ENCODE measurements at places on chromosomes 12 and 14.

- no peak for DNase-seq
Measured at GRCh38 chr12:104457746-104458693, 1.3 kb downstream of the CHST11 start.

DNA sequence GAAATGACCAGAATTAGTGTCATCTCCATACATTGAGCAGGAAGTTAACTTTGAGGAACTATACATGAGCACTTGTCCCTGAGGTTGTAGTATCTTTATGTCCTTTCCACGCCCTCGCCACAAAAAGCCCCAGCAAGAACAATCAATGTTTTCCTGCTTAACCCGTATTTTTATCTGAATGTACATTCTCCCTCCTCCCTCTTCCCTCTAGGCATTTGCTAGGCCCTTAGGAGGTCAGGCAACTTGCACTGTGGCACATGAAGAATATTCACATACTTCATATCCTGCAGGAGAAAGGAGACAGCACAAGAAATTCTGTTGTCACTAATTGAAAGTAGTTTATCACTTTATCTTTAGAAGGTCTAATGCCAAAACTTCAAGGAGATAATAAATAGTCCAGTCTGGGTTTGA is 18.1 kb upstream of the DUSP6 start:
- DNase-seq: no peak

DNA sequence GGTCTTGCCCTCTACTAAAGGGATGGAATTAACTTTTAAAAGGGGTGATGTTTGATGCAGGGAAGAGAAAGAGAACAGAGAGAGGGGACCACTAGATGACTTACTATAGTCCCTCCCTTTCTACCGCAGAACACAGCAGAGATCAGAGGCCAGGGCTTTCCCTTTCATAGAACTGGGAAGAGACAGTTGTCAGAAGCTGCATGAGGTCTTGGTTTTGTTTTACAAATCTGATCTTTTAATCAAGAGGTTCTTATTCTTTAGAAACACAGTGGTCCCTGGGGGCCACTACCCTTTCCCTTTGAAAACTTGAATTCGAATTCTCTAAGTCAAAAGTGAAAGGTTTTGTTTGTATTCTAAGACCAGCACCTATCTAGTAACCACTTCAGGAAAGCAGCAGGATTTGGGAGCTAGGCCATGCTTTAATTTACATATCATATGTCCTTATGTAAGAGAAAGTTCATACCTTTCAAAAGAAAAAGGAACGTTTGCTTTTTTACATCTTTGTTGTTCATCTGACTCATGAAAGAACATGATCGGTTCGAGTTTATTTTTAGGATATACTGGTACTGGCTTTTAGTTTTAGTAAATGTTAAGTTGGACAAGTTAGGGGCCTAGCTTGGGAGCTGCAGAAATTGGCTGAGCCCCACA is 6.3 kb downstream of the FBXL14 start:
- DNase-seq: no peak

DNA sequence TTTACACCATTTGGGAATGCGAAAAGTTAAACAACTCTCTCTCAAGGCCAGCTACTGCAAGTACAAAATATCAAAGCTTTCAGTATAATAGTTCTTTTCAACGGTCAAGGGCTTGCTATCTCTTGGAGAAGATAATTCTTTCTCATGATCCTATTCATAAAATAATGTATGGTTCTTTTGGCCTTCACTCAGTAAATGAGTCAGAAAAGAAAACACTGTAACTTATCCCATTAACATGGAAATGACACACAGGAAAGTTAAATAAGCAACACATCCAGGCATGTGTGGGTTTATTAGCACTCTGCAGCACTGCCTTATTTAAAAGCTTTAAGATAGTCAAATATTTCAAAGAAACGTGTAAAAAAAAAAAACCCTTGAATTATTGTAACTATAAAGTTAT is 36.9 kb downstream of the ZFC3H1 start:
- DNase-seq: no peak

DNA sequence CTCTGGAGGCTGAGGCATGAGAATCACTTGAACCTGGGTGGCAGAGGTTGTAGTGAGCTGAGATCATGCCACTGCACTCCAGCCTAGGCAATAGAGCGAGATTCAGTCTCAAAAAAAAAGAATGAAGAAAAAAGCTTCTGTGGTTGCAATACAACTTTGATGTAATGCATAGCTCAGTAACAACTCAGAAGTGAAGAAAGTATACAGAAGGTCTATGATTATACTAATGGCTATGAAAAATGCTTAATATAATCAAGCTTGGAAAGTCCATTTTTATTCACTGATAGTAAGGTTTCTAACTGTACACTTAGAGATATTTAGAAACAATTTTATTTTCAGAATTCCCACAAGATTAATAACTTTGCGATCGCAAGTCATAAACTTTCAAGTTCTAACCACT is 88.2 kb upstream of the FRMD6 start:
- no peak for DNase-seq

GRCh38 chr14:103904493-103905107 is 23.7 kb upstream of the TDRD9 start:
- no peak for DNase-seq
